ENCODE measurements at places on chromosomes 6 and 20.

DNA sequence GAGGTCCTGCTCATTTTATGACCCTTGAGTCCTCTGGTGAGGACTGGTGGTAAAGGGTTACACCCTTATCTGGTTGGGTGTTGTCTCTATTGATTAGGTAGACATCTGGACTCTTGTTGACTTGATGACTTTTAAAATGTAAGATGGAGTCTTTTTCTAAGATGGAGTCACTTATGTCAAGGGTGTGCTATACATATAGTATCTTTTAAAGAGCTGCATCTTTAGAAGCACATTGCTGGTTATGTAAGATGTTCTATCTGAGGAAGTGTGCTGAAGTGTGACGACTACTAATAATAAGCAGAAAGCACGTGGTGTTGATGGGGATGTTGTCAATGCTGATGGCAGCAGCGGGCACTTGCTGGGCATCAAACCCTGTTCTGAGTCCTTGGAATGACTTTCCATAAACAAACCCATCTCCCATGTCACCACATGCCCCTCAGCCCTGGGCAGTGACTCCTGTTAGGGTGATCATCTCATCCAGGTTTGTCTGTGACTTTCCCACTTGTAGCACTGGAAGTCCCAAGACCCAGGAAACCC lies 229.6 kb downstream of the EYA2 start:
- DNase-seq = no peak

DNA sequence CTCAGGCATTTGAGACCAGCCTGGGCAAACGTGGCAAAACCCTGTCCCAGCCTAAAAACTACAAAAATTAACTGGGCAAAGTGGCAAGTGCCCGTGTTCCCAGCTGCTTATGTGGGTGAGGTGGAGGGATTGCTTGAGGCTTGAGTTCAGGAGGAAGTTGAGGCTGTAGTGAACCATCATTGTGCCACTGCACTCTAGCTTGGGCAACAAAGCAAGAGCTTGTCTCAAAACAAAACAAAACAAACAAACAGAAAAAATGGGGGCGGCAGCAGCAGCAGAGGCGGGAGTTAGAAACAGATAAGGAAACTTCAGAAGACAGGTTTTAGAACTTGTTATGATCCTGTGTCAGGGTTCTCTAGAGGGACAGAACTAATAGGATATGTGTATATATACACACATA lies 49.0 kb downstream of the SCAF8 start:
- DNase-seq = no peak

DNA sequence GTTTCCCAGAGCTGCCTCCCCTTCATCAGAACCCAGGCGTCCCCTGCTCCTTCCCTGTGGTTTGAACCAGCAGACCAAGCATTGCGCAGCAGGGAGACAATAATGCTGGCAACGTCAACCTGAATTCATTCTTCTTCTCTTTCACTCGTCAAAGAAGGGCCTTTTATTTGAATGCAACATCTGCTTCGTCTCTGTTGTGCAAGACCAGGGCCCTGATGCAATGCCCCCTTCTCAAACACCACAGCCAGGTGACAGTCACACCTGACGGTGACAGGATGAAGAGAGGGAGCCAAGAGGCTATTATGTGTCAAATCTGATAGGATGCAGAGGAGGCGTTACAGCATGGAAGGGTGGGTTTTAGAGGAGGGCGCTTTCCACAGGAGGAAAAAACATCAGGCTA lies 8.0 kb downstream of the INSM1 start:
- DNase-seq = no peak

- DNase-seq = no peak
Observed at GRCh38 chr6:87308970-87309369, 13.4 kb upstream of the SMIM8 start.

All from activated gamma-delta T cell treated with Interleukin-2 at 50 U/mL for 16 hours (primary cell).